NCI-H2171 (cell line): ENCODE measurements at places on chromosomes 12 and 14.

DNA sequence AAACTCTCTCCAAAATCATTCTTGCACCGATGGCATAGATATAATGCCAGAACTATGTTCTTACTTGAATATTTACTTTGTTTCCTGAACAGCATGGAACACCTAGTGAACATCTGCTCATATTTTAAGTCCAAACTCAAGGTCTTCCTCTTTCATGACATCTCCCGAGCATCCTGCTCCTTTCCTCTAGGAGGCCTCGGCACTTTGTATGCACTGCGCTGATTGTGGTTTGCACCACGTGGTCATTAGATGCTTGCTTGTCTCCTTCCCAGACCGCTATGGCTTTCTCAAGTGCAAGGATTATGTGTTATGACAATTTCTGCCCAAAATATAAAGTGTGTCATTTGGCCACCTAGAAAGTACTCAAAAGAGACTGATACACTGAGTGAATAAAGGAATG lies 912.0 kb downstream of the GALC start:
- DNase-seq, result no peak

- DNase-seq, result no peak
Measured at GRCh38 chr14:55954108-55954507, 164.1 kb upstream of the PELI2 start.

- no peak for DNase-seq
Measured at GRCh38 chr12:121581686-121582429, 1.0 kb upstream of the KDM2B start.

DNA sequence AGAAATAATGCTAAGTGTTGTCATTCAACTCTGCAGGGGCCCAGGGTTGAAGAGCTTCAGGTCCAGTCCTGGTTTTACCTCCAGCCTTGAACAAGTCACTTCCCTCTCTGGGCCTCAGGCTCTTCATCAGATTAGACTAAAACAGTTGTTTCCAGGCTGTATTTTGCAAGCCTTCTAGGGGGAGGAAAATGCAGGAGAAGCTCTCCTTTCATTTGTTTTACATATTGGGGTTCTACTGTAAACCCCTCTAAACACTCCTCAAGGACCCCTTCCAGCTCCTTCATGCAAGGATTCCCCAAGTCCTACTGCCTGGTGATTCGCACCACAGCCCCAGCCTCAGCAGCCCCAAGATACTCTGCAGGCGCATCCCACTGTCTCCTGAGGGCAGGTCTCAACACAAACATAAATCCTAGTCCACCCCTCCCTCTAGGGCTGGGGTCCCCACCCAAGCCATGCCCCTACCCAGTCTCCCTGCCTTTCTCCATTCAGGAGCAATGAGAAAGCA lies 2.7 kb downstream of the SDR9C7 start:
- no peak for DNase-seq

GRCh38 chr12:57389033-57389432 lies 41.8 kb downstream of the R3HDM2 start:
- DNase-seq, result no peak

- no peak for DNase-seq
Measured at GRCh38 chr12:104938371-104938770, 19.7 kb downstream of the SLC41A2 start.

DNA sequence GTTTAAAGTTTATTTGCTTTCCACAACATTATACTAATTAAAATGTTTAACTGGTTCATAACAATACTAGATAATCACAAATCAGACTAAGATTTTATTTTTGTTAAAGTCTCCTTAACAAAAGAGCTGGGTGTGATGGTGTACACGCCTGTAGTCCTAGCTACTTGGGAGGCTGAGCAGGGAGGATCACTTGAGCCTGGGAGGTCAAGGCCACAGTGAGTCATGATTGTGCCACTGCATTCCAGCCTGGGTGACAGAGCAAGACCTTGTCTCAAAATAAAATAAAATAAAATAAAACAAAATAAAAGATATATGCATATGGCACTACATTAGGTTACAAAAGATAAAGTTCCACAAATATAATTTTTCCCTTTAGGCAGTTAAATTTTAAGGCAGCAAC lies 5.6 kb downstream of the MIS18BP1 start:
- no peak for DNase-seq

GRCh38 chr14:60266021-60266937 lies 17.3 kb downstream of the PPM1A start:
- no peak for DNase-seq

GRCh38 chr12:93059925-93060665 lies 131.0 kb upstream of the EEA1 start:
- DNase-seq, result no peak
